ENCODE measurements at places on chromosomes 1 and 21.

GRCh38 chr1:161706113-161706481 is 932 bp upstream of the FCRLA start:
- DNase-seq = no peak

GRCh38 chr1:30374400-30375070 is 348.9 kb downstream of the MATN1 start:
- peak; percentile 40 for DNase-seq

GRCh38 chr1:14571810-14572767 is 26.4 kb upstream of the KAZN start:
- DNase-seq = no peak

- no peak for DNase-seq
Observed at GRCh38 chr1:89906088-89906487, 85.3 kb downstream of the LRRC8D start.
